ENCODE measurements at places on chromosomes 1 and 21.

- no peak for DNase-seq
Measured at GRCh38 chr21:38422082-38422481, 76.2 kb downstream of the ERG start.

- no peak for DNase-seq
Measured at GRCh38 chr1:211829343-211830054, 1.1 kb downstream of the LPGAT1 start.

GRCh38 chr1:211323156-211324063, 3.2 kb upstream of the TRAF5 start:
- no peak for DNase-seq

DNA sequence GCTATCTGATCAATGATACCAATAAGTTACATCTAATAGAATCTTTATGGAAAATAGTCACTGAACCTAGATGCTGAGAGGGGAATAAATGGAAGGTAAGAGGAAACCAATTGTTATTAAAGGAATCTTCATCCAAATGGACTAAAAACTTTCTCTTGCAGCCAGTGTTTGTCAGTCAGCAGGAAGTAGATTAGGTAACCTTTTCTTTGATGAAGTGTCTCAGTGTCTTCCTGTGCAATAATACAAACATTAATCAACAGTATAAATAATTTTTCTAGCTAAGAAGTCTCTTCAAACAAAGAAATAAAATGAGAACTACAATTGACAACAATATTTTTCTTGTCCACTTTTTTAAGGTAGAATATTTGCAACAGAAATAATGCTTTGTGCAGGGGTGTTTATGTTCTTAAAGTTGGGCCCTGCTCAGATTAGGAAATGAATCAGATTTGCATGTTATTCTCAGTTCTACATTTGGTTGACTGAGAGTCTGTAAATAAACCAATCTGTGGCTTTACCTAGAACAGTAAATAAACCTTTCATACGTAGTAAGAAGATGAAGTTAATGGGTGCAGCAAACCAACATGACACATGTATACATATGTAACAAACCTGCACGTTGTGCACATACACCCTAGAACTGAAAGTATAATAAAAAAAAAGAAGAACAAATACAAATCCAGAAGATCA, 391.4 kb downstream of the MRPL39 start:
- no peak for DNase-seq

DNA sequence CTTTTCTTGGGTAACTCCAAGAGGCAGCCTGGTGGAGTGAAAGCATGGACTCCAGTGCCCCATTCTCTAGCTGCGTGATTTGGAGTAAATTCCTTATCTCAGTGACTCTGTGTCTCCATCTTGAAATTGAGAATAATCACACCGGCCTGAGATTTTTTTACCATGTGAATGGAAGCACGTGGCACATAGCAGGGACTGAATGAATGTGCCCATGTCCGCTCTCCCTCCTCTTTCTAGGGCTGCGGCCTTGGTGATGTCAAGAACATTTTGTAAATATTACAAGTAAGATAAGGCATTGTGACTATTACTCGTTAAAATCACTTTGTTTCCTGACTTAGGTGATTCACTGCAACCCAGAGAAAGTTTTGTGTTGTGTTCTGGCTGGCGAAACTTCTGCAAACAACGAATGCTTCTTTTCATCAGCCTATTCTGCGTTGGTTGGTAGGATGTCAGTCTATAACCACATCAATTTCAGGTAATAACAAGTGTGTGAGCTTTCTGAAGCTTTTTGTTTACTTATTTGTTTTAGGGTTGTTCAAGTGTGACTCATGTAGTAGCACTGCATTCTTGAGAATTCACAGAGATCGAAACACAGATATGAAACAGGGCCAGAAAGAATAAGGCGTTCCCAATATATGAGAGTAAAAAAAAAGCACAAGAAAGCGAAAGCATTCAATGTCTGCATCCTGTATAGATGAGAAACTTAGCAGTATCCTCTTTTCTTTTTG, 135.7 kb upstream of the SLC45A1 start:
- no peak for DNase-seq

DNA sequence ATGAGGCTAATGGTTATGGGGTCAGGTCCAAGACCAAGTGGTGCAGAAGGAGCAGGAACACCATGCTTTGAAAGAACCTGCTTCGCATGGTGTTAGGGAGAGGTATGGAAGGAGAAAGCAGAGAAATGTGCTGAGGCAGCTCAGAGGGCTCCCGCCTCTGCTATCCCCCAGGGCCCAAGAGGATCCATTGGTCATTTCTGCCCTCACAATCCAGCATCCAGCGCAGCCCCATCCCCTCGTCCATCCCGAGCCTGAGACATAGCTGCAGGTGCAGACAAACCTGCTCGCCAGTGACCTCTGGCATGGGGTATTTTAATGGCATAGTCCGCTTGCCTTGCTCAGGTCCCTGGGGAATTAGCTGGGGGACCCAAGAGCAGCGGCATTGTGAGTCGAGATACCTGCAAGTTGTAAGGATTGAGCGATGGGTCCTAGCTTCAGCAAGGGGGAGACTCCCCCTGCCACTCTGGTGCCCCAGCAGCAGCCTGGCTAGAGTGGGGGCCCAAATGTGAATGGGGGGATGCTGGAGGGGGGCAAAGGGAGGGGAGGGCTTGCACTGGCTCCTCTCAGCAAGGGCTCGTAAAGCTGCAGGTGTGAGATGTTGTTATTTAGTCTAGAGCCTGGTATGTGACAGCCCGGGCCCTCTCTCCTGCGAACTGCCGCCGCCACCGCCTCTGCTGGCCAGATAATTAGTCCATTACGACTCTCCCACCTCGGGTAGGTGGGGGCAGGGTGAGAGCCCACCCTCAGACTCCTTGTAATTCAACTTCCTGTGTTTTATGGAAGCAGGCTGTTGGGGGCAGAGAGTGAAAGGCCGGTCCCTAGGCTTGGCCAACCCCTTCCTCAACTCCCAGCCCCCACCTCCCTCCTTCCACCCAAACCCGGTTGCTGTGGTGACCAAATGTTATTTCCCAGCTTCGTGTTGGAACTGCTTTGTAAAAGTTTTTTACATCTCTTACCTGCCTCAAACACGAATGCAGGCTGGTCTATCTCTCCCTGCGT, 118.8 kb downstream of the RNF220 start:
- no peak for DNase-seq

All from HL-60 (cell line).